Activated CD8-positive, alpha-beta memory T cell treated with anti-CD3 and anti-CD28 coated beads, Interleukin-2, amount 50 U/mL, for 4 hours (primary cell): ENCODE measurements at places on chromosomes 13 and 19.

DNA sequence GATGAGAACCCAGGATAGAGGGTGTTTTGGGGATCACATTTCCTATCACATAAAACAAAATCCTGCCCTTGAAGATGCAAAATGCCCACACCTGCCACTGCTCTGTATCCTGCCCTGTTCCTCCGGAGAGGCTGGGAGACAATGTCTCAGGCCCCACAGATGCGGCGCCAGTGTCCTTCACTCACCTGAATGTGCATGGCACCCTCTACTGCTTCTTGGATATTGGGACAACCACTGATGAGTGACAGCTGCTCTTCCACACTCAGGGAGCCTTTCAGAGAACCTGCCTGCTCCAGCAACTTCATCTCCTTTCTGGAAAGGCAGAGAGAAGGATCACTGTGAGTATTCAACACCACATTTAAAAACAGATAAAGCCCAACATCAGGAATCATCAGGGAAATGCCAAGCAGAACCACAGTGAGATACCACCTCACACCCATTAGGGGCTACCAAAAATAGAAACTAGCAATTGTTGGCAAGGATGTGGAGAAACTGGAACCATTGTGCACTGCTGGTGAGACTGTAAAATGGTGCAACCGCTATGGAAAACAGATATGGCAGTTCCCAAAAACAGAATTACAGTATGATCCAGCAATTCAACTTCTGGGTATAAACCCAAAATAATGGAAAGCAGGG, 36.4 kb downstream of the CRYL1 start:
- no peak for DNase-seq

DNA sequence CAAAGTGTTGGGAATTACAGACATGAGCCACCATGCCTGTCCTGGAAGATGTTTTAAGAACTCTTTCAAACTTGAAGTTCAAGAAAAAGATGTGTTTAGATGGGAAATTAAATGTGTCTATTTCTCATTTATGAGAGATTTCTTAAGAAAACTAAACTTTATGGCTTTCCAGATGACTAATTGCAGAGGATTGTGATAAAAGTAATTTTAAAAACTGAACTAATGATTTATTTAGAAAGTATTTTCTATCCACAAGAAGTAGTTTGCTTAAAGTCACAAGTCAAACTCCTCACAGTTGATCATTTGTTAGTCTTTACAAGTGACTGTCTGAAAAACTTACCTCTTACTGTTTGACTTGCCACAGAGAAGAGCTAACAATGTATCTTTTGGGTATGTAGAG, 89.6 kb upstream of the SPRY2 start:
- DNase-seq: no peak

- no peak for DNase-seq
Measured at GRCh38 chr19:3357271-3357991, 9.0 kb upstream of the NFIC start.

DNA sequence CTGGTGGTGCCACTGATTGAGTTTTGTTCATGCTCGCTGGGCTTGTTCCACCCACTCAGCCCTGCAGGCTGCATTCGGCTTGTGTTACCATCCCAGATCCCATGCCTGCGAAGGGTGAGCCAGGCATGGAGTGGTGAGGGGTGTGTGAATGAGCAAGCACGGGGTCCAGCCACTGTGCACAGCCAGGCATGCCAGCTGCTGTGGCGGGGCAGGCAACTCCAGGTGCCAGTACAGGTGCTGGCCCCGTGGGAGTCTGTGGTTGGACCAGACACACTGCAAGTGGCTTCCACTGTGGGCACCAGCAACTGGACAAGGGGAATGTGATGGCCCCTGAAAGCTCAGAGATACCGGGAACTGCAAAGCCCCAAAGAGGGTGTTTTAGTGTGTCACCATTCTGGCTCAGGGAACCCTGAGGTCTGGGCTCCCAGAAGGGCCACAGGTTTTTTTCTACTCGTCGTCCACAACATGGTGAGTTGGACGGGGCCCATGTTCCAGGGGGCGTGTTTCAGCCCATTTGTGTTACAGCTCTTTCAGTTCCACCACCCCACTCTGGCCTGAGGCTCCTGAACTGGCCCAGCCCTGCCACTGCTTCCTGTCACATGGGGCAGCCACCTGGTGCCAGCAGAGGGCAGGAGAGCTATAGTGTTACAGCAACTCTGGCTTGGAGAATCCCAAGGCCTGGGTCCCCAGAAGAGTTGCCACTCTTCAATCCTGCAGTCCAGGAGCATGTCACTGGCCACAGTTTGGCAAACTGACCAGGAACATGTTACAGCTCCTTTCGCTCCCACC, 217.0 kb upstream of the OBI1 start:
- DNase-seq: no peak

- DNase-seq: no peak
Measured at GRCh38 chr13:57569986-57570385, 61.6 kb upstream of the PCDH17 start.

DNA sequence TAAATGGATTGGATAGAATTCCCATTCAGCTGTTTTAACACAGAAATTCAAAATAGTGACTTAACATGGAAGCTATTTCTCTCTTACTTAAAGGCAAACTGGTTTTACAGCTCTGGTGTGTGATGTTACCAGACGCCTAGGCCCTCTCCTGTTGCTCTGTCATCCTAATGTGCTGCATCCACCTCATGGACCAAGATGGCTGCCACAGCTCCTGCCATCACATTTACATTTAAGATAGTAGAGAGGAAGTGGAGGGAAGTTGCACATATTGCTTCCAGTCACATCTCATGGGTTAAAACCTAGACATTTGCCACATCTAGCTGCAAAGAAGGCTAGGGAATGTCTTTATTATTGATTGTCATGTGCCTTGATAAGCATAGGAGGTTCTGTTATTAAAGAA, 157.5 kb downstream of the OXGR1 start:
- no peak for DNase-seq

DNA sequence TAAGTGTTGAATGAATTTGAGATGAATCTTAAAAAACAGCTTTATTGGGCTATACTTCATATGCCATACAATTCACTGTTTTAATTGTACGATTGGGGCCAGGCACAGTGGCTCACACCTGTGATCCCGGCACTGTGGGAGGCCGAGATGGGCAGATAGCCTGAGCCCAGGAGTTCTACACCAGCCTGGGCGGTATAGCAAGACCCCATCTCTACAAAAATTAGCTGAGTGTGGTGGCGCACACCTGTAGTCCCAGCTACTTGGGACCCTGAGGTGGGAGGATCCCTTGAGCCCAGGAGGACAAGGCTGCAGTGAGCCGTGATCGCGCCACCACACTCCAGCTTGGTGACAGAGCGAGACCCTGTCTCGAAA, 10.3 kb downstream of the ARID3A start:
- DNase-seq: no peak

DNA sequence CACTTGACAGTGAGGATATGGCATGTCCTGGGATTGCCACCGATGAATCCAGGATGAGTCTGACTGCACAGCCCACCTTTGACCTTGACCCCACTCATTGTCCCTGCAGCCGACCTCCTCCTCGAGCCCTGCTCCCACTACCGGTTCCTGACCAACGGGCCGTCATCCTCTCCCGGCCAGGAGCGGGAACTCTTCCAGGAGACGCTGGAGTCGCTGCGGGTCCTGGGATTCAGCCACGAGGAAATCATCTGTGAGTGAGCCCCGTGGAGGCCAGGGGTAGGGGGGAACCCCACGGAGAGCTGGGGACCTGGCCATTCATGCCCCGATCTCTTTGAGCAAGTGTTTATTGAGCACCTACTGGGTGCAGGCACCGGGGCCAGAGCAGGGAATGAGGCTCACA, 28.4 kb downstream of the MYH14 start:
- DNase-seq: no peak
